Activated T-cell treated with anti-CD3 and anti-CD28 coated beads, Interleukin-2, amount 50 U/mL, for 24 hours (primary cell): ENCODE measurements at places on chromosomes 6 and 20.

- H3K36me3 ChIP-seq = no peaks in the 10 kb centered on the region
- H3K4me1 ChIP-seq = no peaks in the 10 kb centered on the region
- DNase-seq = no peak
- no peaks in the 10 kb centered on the region for H3K27me3 ChIP-seq
- H3K4me3 ChIP-seq = no peak overlapping the region
Measured at GRCh38 chr20:61516346-61517208, 264.5 kb downstream of the CDH4 start.

- no peaks in the 10 kb centered on the region for H3K27me3 ChIP-seq
- H3K36me3 ChIP-seq = no peaks in the 10 kb centered on the region
- no peak overlapping the region for H3K4me3 ChIP-seq
- H3K4me1 ChIP-seq = no peaks in the 10 kb centered on the region
- no peak for DNase-seq
Measured at GRCh38 chr6:124132256-124132655, 328.6 kb downstream of the NKAIN2 start.

DNA sequence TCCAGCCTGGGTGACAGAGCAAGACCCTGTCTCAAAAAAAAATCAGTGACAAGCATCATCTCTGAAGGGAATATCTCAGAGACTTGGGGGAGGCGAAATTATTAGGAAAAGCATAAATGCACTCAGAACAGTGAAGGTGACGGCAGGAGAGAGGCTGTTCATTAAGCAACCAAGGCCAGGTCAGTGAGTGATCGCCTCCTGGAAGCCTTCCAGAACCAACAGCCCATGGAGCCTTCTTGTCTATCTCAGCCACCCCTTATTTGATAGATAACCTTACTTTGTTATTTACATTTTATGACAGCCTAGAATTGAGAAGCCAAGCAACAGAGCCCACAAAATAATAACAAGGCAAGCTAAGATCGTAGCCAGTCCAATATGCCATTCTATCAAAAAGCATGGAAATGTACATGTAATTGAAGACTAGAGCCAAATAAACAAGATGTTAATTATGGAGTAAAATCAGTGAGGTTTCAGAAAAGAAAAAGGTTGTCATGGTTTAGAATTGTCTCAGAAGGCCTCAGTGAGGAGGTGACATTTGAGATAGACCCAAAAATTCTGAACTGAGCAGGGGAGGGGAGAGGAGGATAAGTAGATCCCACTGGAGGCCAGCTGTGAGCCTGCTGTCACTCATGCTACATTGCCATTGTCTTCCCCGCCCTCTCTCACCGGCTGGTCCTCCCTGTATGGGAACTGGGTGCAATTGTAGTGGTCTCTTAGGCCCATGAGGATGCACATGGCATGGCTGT is 17.8 kb downstream of the BNIP5 start:
- no peak overlapping the region for H3K4me3 ChIP-seq
- no peaks in the 10 kb centered on the region for H3K27me3 ChIP-seq
- H3K4me1 ChIP-seq = no peaks in the 10 kb centered on the region
- DNase-seq = no peak
- H3K36me3 ChIP-seq = no peaks in the 10 kb centered on the region

GRCh38 chr20:45974896-45975565 is 3.0 kb upstream of the ZNF335 start:
- no peak overlapping the region for H3K4me3 ChIP-seq
- peaks cover 19% of the 10 kb centered on the region for H3K36me3 ChIP-seq
- H3K4me1 ChIP-seq = peaks cover 9% of the 10 kb centered on the region
- no peak for DNase-seq
- H3K27me3 ChIP-seq = no peaks in the 10 kb centered on the region
- H3K27ac ChIP-seq = no peak overlapping the region

GRCh38 chr6:21151119-21151518 is 442.4 kb upstream of the SOX4 start:
- no peaks in the 10 kb centered on the region for H3K27me3 ChIP-seq
- no peak overlapping the region for H3K4me3 ChIP-seq
- no peak overlapping the region for H3K27ac ChIP-seq
- H3K36me3 ChIP-seq = peaks cover 2% of the 10 kb centered on the region
- DNase-seq = no peak

DNA sequence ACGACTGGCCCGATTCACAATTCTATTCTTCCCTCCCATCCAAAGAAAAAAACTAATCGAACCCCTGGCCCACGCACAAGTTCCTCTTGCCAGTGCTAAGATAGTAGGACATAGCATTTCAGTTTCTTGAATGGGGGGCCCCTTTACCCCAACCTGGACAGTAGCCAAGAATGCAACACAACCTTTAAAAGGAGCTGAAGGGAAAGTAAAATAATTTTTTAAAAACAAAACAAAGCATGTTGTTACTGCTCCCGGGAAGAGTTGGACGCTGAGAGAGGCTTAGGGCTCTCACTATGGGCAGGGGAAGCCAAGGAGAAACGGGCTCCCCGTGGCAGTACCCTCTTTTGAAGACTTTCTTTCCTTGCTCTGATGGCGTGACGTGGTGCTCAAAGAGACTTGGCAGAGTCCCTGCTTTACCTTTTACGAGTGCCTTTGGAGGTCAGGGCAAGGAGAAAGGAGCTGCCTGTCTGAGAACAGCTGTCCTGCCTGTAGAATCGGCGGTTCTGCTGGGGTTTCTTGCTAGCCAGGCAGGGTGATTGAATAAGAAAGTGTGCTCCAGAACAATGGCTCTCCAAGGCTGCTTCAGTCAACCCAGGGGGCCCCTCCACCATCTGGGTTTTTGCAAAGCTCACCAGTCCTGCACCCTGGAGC is 5.8 kb downstream of the TFAP2C start:
- no peaks in the 10 kb centered on the region for H3K36me3 ChIP-seq
- H3K4me1 ChIP-seq = no peaks in the 10 kb centered on the region
- H3K27ac ChIP-seq = no peak overlapping the region

- DNase-seq = no peak
- H3K36me3 ChIP-seq = peaks cover 37% of the 10 kb centered on the region
- peak overlapping the region; percentile 97 for H3K4me3 ChIP-seq
- H3K27me3 ChIP-seq = no peaks in the 10 kb centered on the region
Measured at GRCh38 chr20:44961011-44961869, 1.0 kb upstream of the TOMM34 start.

DNA sequence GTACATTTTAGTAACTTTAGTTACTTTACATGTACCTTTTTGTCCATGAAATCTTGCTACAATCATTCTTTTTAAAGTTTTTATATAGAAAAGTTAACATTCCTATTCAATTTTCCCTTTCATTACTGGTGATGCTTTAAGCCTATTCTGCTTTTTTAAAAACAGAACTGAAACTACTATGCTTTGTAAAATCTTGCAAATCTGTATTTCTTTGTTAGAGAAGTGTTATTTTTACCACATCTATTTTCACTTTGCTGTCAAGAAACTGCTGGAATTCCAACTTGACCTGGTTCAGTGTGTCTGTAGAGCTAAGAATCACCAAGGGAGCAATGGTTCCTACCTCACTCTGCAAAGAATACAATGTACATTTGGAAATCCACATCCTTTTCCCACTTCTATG is 21.8 kb upstream of the SAMD5 start:
- H3K27ac ChIP-seq = no peak overlapping the region
- H3K4me1 ChIP-seq = no peaks in the 10 kb centered on the region
- H3K27me3 ChIP-seq = peaks cover 10% of the 10 kb centered on the region
- H3K4me3 ChIP-seq = no peak overlapping the region
- no peak for DNase-seq
- H3K36me3 ChIP-seq = no peaks in the 10 kb centered on the region

DNA sequence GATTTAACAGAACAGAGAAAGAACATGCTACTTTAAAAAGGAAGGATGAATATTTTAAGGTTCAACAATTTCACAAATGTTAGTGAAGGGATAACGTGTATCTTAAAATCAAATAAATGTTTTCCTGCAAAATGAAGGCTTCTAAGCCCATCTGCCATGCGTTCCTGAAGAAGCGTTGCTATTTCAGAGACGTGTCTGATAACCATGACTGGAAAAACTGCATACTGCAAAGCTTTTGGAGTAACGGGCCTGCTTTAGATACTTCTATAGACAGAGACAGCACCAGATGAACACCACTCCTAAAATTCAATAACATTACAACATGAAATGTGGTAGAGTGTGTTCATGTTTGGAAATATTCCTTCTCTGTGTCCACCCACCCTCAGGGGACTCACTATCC is 126.0 kb downstream of the WDR27 start:
- peaks cover 9% of the 10 kb centered on the region for H3K36me3 ChIP-seq
- no peaks in the 10 kb centered on the region for H3K4me1 ChIP-seq
- H3K27me3 ChIP-seq = no peaks in the 10 kb centered on the region
- no peak overlapping the region for H3K27ac ChIP-seq
- DNase-seq = no peak

DNA sequence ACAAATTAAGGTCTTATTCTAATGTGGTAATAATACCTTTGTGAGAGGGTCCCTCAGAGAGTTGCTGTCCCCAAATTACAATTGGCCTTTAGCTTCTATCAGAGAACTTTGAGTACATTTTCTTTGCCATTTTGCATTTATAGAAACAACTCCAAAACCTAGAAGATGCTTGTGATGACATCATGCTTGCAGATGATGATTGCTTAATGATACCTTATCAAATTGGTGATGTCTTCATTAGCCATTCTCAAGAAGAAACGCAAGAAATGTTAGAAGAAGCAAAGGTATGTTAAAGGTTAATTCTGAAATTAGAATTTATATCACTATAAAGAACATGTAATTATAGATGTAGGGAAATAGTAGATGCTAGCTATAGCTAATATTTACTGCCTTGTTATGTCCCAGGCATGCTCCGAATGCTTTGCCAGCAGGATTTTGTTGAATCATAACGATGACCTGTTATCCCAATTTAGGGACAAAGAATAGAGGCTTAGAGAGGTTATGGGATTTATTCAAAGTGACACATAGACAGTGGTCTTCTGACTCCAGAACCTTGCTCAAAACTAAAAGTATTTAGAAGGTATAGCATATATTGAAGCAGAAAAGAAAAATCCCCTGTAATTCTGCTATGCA is 7.4 kb downstream of the PFDN4 start:
- H3K4me3 ChIP-seq = no peak overlapping the region
- no peak overlapping the region for H3K27ac ChIP-seq
- H3K36me3 ChIP-seq = peaks cover 73% of the 10 kb centered on the region
- no peaks in the 10 kb centered on the region for H3K27me3 ChIP-seq
- H3K4me1 ChIP-seq = peaks cover 41% of the 10 kb centered on the region
